ENCODE measurements at places on chromosomes 5 and 9. TPM values are rescaled to one million over a fixed set of nuclear protein-coding genes. Genes with fewer than 3 reads are reported as not detected.

DNA sequence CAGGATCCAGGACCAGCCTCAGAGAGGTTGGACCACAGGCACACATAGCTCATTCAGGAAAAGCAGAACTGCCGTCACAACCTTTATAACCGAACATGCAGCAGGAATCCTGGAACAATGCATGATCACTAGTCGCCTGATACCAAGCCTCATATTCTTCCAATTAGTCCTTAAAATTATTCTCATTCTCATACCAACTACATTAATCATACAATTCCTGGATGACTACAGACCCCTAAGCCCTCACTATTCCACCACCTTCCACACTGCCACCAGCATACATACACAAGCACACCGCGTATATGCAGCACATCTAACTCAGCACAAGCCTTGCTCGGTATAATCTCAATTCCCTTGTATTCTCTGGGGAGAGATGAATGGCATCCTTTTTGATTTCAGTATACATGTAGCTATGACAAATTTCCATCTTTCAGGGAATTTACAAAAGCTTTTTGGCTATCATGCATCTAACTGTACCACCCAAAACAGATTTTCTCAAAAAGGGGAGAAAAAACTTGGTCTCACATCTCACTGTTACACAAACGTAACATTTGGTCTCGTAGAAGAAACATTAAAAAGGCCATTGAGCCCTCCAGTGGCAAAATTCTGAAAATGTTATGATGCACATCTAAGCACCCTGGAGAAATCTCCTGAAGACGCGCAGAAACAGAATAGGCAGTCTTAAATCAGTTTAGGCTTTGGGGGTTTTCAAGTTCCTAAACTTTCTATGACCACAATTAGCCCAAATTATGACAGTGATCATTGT, 46.2 kb downstream of the MCTP1 start:
- H3K4me1 ChIP-seq = no peaks in the 10 kb centered on the region
- DNase-seq = no peak
- no peak overlapping the region for H3K4me3 ChIP-seq
- H3K27me3 ChIP-seq = no peaks in the 10 kb centered on the region
- H3K36me3 ChIP-seq = no peaks in the 10 kb centered on the region
- H3K27ac ChIP-seq = no peak overlapping the region

GRCh38 chr5:1795931-1796330, 3.7 kb downstream of the MRPL36 start:
- peaks cover 23% of the 10 kb centered on the region for H3K36me3 ChIP-seq
- no peak for DNase-seq
- H3K4me1 ChIP-seq = peaks cover 6% of the 10 kb centered on the region
- H3K27me3 ChIP-seq = no peaks in the 10 kb centered on the region
- no peak overlapping the region for H3K4me3 ChIP-seq
- no peak overlapping the region for H3K27ac ChIP-seq

- H3K27me3 ChIP-seq = no peaks in the 10 kb centered on the region
- no peaks in the 10 kb centered on the region for H3K36me3 ChIP-seq
- no peak overlapping the region for H3K4me3 ChIP-seq
- no peak for DNase-seq
These were observed 39.1 kb upstream of the ITGA1 start for GRCh38 chr5:52748590-52748989.

GRCh38 chr5:149588936-149589335, 7.6 kb downstream of the ARHGEF37 start:
- no peak overlapping the region for H3K4me3 ChIP-seq
- DNase-seq = no peak
- H3K27me3 ChIP-seq = peaks cover 2% of the 10 kb centered on the region

- H3K4me1 ChIP-seq = no peaks in the 10 kb centered on the region
- H3K27me3 ChIP-seq = no peaks in the 10 kb centered on the region
- DNase-seq = no peak
- H3K4me3 ChIP-seq = no peak overlapping the region
These were observed 509.8 kb downstream of the DMAC1 start for GRCh38 chr9:7289773-7290172.

DNA sequence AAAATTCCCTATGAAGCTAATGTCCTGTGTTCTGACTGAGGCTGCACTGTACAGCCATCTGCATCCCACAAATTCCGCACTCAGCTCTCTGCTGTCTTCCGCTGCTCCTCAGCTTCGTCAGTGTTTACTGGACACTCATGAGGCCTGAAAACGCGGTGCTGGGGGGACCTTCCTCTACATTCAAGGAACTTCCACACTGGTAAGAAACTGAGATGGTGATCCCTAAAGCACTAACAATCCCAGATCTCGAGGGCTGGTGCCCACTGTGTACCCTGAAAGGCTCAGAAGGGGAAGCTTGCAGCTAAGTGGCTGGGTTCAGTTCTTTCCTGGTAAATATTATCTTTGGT, 117.9 kb downstream of the NRG2 start:
- H3K27ac ChIP-seq = no peak overlapping the region
- no peak overlapping the region for H3K4me3 ChIP-seq
- no peaks in the 10 kb centered on the region for H3K4me1 ChIP-seq
- H3K36me3 ChIP-seq = no peaks in the 10 kb centered on the region
- no peak for DNase-seq

DNA sequence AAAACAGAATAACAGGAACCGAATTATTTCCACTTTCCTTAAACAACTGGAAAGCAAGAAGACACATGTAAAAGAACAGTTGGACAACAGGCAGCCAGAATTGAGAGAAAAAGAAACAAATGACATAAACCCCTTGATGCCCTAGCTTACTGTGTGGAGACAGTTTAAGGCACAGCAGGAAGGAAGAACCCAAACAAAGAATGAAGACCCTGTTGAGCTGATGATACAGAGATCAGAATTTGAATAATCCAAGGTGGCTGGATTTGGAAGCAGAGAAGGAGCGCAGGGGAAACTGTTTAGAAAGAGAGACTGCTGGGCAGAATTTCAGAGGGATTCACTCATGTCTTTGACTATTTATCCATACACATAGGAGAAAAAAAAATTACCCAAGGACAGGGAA, 316.3 kb upstream of the POU5F2 start:
- no peak for DNase-seq
- no peaks in the 10 kb centered on the region for H3K4me1 ChIP-seq
- H3K27me3 ChIP-seq = no peaks in the 10 kb centered on the region
- H3K4me3 ChIP-seq = no peak overlapping the region

- no peak overlapping the region for H3K4me3 ChIP-seq
- no peaks in the 10 kb centered on the region for H3K27me3 ChIP-seq
- no peak overlapping the region for H3K27ac ChIP-seq
- no peaks in the 10 kb centered on the region for H3K36me3 ChIP-seq
These were observed 10.5 kb upstream of the SPATA31E1 start for GRCh38 chr9:87872079-87872624.

The MBLAC2 gene
- polyA plus RNA-seq = 4.8 TPM

The SVEP1 gene
- 0.52 TPM for polyA plus RNA-seq

The ITGA1 gene
- 4.7 TPM for polyA plus RNA-seq

The B4GALT7 gene
- 29.1 TPM for polyA plus RNA-seq

The PCDHA12 gene
- polyA plus RNA-seq = not detected

The FAT2 gene
- polyA plus RNA-seq = 2.7 TPM
